Naive thymus-derived CD8-positive, alpha-beta T cell (primary cell): ENCODE measurements at places on chromosomes 2 and 18. TPM values are rescaled to one million over a fixed set of nuclear protein-coding genes. Genes with fewer than 3 reads are reported as not detected.

Gene LRRTM1
- not detected for total RNA-seq

Gene IL36B
- not detected for total RNA-seq

Gene ZNF892
- total RNA-seq = 4.0 TPM

Gene CLASP1
- total RNA-seq = 73.5 TPM

Gene SH3BP4
- total RNA-seq = 0.29 TPM

Gene GPR35
- 9.8 TPM for total RNA-seq

Gene ANKRD23
- 13.1 TPM for total RNA-seq

Gene RBM45
- total RNA-seq = 16.6 TPM

Gene TNFRSF11A
- total RNA-seq = 0.36 TPM

Gene RAB6C
- not detected for total RNA-seq

Gene REG1B
- total RNA-seq = not detected

Gene NT5C1B
- not detected for total RNA-seq

Gene PRKAG3
- total RNA-seq = not detected

Gene EMX1
- not detected for total RNA-seq
